Cortex of kidney (tissue), 1 donor: ENCODE measurements at places on chromosomes 3 and 15.

GRCh38 chr15:93178371-93178770 lies 89.4 kb upstream of the RGMA start:
- DNase-seq: no peak

GRCh38 chr15:92970656-92971055 lies 70.5 kb downstream of the CHD2 start:
- no peak for DNase-seq

GRCh38 chr3:138043266-138044029 lies 33.5 kb downstream of the CLDN18 start:
- DNase-seq: no peak

DNA sequence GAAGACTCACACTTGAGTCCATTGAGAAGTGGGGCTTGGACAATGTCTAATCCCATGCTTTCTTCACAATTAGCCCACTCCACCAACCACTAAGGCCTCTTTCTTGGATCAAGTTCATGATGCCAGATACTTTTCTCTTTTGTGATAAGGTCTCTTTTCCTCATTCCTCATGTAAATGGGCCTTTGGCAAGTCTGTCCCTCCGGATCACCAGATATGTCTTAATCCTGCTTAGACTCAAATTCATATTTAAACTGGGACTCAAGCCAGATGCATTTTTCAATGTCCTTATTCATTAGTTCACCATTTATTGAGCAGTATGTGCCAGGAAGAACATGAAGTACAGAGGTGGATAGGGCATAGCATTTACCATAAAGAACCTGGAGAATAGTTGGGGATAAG lies 671.1 kb downstream of the TBL1XR1 start:
- DNase-seq: no peak

GRCh38 chr15:47374222-47374621 lies 343.1 kb upstream of the SEMA6D start:
- DNase-seq: no peak

GRCh38 chr3:63991666-63992065 lies 31.6 kb downstream of the PSMD6 start:
- DNase-seq: no peak

DNA sequence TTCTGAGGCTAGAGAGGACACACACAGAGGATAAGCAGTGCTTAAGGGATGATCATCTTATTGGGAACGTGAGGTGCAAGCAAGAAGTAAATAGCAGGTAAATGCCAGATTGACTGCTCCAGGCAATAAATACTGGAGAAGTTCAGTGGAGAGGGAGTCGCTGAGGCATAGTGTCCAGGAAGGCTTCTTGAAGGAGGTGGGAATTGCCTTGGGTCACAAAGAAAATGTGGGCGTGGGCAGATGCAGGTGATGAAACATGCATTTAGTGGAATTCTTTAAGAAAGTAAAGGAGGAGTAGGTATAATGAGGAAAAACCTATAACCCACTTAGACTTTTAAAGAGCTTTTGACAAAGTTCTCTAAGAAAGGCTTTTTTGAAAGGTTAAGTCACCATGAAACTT lies 7.4 kb upstream of the SEMA5B start:
- no peak for DNase-seq

- DNase-seq: no peak
Observed at GRCh38 chr3:44966795-44967278, 9.1 kb downstream of the ZDHHC3 start.

DNA sequence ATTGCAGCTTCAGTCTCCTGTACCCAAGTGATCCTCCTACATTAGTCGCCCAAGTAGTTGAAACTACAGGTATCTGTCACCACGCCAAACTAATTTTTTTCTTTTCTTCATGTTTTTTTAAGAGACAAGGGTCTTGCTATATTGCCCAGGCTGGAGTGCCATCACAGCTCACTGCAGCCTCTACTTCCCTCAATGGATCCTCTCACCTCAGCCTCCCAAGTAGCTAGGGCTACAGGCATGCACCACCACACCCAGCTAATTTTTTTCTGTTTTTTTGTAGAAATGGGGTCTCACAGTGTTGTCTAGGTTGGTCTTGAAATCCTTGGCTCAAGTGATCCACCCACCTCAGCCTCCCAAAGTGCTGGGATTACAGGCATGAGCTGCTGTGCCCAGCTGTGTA lies 89.5 kb downstream of the ZNF609 start:
- DNase-seq: no peak

DNA sequence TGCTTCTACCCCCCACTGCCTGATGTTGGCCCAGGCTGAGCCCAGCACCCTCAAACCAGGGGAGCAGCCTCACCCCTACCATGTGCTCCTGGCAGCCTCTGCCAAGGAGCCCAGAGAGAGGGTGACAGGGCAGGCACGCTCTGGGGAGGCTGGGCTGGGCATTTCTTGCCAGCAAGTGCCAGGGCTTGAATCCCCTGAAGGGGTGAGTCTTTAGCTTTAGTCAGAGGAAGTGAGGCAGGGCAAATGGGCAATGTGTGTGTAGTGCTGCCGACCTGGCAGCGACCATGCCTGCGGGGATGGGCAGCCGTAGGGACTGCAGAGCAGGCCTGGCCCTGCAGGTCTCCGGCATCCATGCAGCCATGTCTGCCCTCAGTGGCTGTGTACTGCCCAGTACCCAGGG lies 18.1 kb downstream of the DUSP7 start:
- DNase-seq: no peak

GRCh38 chr3:125591116-125591760 lies 4.1 kb downstream of the OSBPL11 start:
- DNase-seq: no peak

- DNase-seq: no peak
Observed at GRCh38 chr3:128318275-128318941, 148.3 kb downstream of the DNAJB8 start.

GRCh38 chr3:101284757-101285156 lies 35.6 kb downstream of the IMPG2 start:
- no peak for DNase-seq

- DNase-seq: no peak
Observed at GRCh38 chr3:77313843-77314242, 273.9 kb downstream of the ROBO2 start.

DNA sequence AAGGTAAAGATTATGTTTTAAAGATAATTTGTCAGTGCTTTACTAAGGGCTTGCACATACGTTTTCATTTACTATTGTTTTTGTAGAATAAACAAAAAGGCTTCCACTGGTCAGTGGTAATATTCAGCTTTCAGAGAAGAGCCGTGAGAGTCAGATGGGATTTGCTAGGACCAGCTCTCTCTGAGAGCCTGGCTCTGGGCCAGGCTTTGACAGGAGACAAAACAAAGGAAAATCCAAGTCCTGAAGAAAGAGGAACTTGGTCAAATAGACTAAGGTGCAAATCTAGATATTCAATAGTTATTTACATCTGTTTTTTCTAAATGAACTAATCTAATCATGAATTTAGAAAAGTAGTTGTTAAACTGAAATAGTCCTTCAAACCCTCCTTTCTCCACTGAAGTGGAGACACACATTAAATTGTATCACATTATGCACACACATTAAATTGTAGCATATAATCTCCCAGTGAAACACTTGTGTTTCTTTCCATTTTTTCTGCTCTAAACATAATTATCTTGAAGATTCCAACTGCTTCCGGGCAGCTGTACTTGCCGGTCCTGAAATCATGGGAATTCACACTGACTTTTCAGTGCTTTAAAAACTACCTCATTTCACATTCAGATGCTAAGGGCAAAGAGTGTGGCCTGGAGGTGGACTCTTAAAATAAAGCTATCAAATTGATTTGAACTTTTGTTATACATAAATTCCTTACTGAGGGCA lies 55.1 kb upstream of the FILIP1L start:
- no peak for DNase-seq

- no peak for DNase-seq
Observed at GRCh38 chr3:77052051-77052501, 12.2 kb downstream of the ROBO2 start.

GRCh38 chr15:27902680-27903385 lies 196.3 kb downstream of the OCA2 start:
- DNase-seq: no peak

DNA sequence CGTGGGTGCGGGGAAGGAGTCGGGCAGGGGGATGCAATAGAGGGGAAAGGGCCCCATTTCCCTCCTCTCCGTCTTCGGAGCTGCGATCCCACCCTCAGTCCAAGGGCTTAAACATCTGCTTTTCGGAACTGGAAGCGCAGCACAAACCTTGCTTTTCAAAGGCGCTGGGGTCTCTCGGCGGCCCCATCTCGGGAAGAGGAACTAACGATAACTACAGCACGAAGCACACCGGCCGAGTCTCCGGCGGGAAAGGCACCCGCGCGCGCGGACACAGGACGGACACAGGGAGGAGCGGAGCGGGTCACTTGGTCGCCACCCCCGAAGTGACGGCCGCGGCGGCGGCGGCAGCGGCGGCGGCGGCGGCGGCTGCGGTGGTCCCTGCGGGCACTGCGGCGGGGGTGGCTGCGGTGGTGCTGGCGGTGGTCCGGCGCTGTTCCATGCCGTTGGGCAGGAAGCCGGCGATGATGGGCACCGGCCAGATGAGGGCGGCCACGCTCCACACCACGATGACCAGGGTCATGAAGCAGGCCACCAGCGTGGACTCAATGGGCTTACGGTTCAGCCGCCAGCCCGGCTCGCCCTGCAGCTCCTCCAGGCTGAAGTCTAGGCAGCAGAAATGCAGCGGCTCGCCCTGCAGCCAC lies 1.1 kb downstream of the TMEM158 start:
- no peak for DNase-seq

GRCh38 chr3:157127831-157128767 lies 31.8 kb downstream of the CCNL1 start:
- no peak for DNase-seq

- DNase-seq: no peak
Observed at GRCh38 chr15:71889385-71889784, 79.0 kb downstream of the NR2E3 start.

DNA sequence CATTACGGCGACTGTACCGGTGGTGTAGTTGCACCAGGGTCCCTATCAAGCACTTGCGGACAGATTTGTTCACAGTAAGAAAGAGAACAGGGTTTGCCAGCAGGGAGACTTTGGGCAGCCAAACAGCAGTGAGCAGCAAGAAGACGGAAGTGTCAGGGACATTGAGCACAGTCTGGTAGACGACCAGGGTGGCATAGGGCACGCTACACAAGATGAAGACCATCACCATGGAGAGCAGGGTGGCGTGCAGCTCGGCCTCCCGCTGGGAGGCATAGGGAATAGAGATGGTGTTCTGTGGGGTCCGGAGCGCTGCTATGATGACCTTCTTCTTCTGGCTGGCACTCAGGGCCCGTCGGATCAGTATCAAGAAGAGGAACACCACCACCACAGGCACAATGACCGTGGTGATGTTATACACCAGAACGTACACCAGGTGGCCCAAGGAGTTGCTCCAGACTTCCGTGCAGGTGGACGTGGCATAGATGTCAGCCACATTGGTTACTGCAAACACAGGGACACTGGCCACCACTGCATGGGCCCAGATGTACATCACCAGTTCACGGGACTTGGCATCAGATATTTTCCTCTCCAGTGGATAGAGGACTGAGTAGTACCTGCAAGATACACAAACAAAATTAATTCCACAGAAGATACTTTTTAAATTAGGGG lies 19.1 kb upstream of the FSIP1 start:
- DNase-seq: no peak

DNA sequence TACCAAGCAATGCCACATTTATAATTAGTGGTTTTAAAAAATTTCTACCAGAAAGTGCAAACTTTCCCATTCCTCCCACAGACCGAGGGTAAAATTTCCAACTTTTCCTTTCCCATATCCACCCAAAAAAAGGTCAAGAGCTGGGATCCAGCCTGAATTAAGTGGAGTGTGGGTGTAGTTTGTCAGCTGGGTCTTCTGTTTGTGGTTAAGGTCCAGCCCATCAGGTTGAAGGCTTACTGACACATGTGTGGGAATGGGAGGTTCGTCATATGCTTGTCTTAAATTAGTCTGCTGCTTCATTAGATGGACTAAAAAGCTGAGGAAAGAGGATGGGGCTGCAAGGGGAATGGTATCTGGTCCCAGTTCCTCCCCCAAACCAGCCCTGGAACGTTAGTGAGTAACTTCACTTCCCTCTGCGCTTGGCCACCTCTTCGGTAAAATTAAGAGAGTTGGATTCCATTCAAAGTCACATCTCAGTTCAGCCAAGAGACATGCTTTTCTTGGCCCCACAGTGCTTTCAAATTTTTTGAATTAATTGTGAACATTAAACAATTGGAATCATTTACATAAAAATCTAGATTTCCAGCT lies 59.0 kb upstream of the PLCL2 start:
- no peak for DNase-seq

GRCh38 chr15:79432345-79433275 lies 474 bp downstream of the MINAR1 start:
- DNase-seq: no peak

DNA sequence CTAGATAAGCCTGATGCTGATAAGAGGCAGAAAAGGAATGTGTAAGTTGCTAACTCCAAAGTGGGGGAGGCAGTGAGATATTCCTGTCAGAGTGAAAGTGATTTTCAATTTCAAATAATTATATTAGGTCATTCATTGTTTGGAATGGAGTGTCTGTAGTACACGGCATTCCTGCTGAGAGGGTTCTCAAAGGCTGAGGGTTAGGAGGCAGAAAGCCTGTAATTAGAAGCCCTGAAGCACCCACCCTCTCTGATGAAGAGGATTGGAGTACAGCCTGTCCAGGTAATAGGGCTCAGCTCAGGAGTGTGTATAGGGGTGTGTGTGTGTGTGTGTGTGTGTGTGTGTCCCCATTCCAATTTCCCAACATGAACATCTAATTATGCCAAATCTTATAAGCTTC lies 486.8 kb downstream of the MAGI1 start:
- DNase-seq: no peak

DNA sequence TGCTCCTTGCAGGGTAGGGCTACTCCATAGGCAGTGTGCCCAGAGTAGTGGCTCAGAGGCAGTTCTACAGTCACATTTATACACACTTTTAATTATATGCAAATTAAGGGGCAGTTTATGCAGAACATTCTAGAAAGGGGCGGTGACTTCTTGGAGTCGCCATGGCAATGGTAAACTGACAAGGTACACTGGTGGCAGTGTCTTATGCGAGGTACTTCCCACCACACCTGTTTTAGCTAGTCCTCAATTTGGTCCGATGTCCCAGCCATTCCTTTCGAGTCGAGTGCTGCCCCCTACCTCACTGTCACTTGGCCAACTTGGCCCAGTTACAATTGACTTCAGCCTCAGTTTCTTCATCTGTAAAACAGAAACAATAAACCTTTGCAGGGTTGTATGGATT lies 3.8 kb upstream of the IRAK2 start:
- no peak for DNase-seq

GRCh38 chr3:150145659-150146058 lies 175.0 kb upstream of the PFN2 start:
- DNase-seq: no peak

GRCh38 chr15:74790080-74790916 lies 8.4 kb downstream of the CSK start:
- no peak for DNase-seq
